Tibial artery (tissue), 4 donors: ENCODE measurements at places on chromosomes 5 and 9.

- H3K36me3 ChIP-seq, result no peaks in the 10 kb centered on the region
- H3K4me1 ChIP-seq, result no peaks in the 10 kb centered on the region
- H3K27me3 ChIP-seq, result peaks cover 7% of the 10 kb centered on the region
- no peak overlapping the region for H3K27ac ChIP-seq
- no peak for DNase-seq
These were observed 25.3 kb upstream of the COL5A1 start for GRCh38 chr9:134616341-134616740.

DNA sequence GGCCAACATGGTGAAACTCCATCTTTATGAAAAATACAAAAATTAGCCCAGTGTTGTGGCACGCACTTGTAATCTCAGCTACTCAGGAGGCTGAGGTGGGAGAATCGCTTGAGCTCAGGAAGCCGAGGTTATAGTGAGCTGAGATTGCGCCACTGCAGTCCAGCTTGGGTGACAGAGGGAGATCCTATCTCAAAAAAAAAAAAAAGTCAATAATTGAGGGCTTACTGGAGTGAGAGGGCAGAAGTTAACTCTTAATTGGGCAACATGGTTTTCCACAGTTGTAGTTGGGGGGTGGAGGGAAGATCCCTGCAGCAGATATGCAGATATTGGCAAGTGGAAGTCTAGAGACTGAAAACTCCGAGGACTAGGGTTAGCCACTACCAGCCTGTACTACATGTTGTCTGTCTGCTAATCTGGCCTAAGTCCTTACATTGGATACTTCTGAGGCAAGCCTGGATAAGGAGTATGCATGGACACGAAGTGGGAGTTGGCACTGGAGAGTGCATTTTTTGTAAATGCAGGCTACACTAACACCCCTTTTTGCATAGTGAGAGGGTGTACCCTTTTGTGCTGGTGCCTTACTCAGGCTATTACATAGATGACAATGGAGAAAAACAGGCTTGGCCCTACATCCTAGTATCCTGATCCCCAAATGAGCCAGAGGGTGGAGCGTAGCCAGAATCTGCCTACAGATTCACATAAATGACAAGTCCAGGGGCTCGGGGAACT lies 89.0 kb upstream of the NIPBL start:
- H3K27ac ChIP-seq, result no peak overlapping the region
- DNase-seq, result no peak
- H3K4me1 ChIP-seq, result no peaks in the 10 kb centered on the region
- H3K36me3 ChIP-seq, result no peaks in the 10 kb centered on the region
- H3K4me3 ChIP-seq, result no peak overlapping the region

DNA sequence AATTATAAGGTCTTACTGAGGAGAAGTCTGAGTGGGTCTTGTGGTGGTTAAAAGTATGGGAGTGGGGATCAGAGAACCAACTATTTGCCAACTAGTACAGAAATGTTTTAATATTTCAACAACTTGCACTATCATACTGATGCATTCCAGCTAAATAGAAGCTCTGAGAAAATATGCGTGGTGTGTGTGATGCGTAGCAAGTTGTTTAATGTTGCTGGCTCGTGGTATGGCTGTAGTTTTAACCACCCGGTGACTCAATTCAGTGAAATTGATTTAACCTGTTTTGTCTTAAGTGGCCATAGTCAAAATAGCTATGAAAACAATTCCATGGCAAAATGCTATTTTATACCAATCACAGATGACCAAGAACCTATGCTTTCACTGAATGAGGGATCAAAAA lies 176.5 kb upstream of the SLC24A2 start:
- DNase-seq, result no peak
- no peaks in the 10 kb centered on the region for H3K4me1 ChIP-seq
- H3K36me3 ChIP-seq, result no peaks in the 10 kb centered on the region
- H3K27me3 ChIP-seq, result no peaks in the 10 kb centered on the region

DNA sequence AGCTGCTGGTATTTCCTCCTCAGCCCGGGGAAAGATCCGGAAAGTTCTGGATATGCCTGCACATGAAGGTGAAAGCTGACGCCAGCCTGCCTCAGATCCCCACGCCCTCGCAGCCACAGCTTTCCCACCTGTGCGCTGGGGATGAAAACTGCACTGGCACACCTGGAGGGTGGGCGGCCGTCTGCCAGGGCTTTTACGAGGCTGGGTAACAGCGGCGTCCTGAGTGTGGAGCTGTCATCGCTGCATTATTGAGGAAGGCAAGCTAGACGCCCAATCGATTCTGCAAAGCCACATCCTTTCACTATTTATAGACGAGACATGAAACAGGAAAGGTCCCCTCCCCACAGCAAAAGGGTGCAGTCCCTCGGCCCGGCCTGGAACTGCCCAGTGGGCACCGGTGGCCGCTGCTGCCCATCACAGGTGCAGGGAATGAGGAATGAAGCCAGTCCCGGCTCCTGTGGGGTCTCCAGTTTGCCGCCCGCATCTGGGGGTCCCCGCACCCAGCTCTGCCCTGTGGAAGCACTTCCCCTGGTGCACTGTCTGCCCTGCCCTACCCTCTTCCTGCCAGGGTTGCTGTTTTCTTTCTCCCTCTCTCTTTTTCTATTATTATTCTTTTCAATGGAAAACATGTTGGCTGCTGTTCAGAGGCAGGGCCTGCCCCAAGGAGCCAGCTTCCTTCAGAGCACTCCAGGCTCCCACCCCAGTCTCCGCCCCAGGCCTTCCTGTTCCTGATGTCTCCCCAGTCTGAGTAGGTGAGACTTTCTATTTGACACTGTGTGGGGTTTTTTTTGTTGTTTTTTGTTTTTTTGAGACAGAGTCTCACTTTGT lies 7.0 kb downstream of the NOTCH1 start:
- H3K36me3 ChIP-seq, result peaks cover 43% of the 10 kb centered on the region
- H3K4me3 ChIP-seq, result no peak overlapping the region
- no peaks in the 10 kb centered on the region for H3K27me3 ChIP-seq

GRCh38 chr9:94034511-94034910 lies 49.8 kb upstream of the PTPDC1 start:
- no peaks in the 10 kb centered on the region for H3K36me3 ChIP-seq
- H3K27me3 ChIP-seq, result no peaks in the 10 kb centered on the region
- no peak overlapping the region for H3K27ac ChIP-seq
- peaks cover 14% of the 10 kb centered on the region for H3K4me1 ChIP-seq
- no peak overlapping the region for H3K4me3 ChIP-seq
- DNase-seq, result no peak

GRCh38 chr5:115241881-115242642 lies 20.6 kb downstream of the PGGT1B start:
- H3K27ac ChIP-seq, result no peak overlapping the region
- H3K36me3 ChIP-seq, result peaks cover 7% of the 10 kb centered on the region
- no peaks in the 10 kb centered on the region for H3K27me3 ChIP-seq
- peaks cover 7% of the 10 kb centered on the region for H3K4me1 ChIP-seq
- no peak for DNase-seq
- H3K4me3 ChIP-seq, result no peak overlapping the region

DNA sequence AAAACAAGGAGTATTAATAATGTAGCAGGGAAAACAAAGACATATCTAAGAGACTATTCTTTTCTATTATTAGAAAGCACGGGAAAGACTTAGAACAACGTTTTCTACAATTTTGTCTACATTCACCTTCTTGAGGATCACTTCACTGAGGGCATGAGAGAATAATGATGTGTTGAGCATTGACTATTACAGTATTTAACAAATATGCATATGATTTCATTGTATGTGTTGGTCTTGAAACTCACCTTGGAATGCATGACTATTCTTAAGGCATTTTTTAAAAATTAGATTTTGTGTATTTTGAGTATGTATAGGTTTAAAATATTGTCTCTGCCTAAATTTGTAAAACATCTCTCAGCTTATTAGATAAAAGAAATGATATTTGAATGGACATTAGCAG lies 1.2 kb downstream of the FSD1L start:
- H3K4me3 ChIP-seq, result peak overlapping the region; percentile 96
- H3K27ac ChIP-seq, result peak overlapping the region; percentile 80
- H3K36me3 ChIP-seq, result no peaks in the 10 kb centered on the region
- H3K27me3 ChIP-seq, result no peaks in the 10 kb centered on the region

DNA sequence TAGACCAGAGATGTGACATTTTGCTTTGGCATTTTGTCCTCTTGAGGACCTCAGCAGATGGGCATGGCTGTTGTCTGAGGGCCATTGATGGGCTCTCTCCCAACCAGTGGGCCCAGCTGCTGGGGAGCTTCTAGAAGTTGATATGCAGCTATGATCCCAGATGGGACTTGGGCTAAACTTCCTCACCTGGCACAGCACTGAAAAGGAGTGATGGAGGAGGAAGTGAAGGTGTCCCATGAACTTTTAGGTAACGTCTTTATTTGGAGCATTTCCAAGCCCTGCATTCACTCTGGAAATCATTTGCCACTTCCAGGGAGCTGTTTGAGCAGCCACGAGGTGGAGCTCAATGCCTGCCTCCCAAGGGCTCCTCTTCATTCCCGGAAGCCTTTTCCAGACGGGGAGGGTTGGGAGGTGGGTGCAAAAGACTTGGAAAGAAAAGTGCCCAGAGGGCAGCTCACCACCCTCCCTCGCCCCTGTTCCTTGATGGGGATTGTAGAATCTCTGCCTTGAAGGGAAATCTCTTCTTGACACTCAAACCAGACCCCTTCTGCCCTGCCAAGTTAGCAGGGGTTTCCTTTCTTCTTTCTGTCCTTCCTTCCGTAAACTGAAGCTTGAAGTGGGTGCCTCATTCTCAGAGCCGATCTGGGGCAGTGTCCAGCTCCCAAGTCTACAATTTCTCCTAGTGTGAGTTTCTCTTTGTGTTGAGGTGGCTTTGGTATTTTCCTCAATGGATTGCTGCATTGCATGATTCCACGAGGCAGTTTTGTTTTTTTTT lies 18.1 kb upstream of the NEUROG1 start:
- H3K4me3 ChIP-seq, result no peak overlapping the region
- H3K4me1 ChIP-seq, result no peaks in the 10 kb centered on the region
- H3K27ac ChIP-seq, result no peak overlapping the region
- H3K27me3 ChIP-seq, result no peaks in the 10 kb centered on the region
- DNase-seq, result no peak
- no peaks in the 10 kb centered on the region for H3K36me3 ChIP-seq

DNA sequence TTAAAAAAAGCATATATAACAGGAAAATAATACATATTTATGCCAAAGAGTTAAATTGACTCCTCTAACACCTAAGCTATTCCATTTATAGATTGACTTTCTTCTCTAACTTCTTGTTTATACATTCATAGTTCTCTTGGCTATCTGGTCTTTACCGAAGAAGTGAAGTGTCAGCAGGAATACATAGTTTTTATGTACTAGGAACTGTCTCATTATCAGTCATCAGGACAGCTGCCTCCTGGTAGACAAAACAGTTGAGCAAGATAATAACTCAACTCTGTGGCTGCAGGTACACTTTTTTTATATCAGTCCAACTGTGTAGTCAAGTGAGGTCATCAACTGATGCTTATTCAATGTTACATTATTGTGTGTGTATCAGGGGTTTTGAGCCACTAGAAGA lies 1436.0 kb upstream of the NUDT12 start:
- H3K27me3 ChIP-seq, result no peaks in the 10 kb centered on the region
- H3K4me1 ChIP-seq, result no peaks in the 10 kb centered on the region
- H3K4me3 ChIP-seq, result no peak overlapping the region

GRCh38 chr5:165627548-165628170 lies 2122.2 kb downstream of the MAT2B start:
- H3K4me3 ChIP-seq, result no peak overlapping the region
- no peaks in the 10 kb centered on the region for H3K27me3 ChIP-seq
- no peak for DNase-seq
- no peaks in the 10 kb centered on the region for H3K4me1 ChIP-seq
- H3K36me3 ChIP-seq, result no peaks in the 10 kb centered on the region

DNA sequence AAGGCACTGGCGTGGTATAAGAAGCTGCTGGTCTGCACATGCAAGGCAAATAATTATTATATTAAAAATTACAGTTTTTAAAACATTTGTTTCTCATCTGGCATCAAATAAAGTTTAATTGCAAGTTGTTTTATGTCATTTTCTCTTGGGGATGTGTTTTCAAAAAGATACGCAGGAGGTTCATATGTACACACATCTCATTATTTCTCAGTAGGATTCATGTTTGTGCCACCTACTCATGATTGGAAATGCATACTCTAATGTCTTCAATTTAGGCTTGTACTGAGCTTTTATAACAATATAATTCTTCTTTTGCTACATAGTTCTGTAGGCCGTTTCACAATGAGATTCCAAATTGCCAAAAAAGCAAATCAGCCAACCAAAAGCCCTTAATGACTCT lies 244.2 kb upstream of the MEF2C start:
- H3K36me3 ChIP-seq, result no peaks in the 10 kb centered on the region
- H3K27me3 ChIP-seq, result no peaks in the 10 kb centered on the region
- H3K27ac ChIP-seq, result no peak overlapping the region
- no peaks in the 10 kb centered on the region for H3K4me1 ChIP-seq
- H3K4me3 ChIP-seq, result no peak overlapping the region

GRCh38 chr9:37984672-37985611 lies 81.0 kb upstream of the SLC25A51 start:
- no peak for DNase-seq
- H3K4me1 ChIP-seq, result peaks cover 4% of the 10 kb centered on the region
- no peaks in the 10 kb centered on the region for H3K36me3 ChIP-seq
- H3K4me3 ChIP-seq, result no peak overlapping the region
- no peaks in the 10 kb centered on the region for H3K27me3 ChIP-seq

DNA sequence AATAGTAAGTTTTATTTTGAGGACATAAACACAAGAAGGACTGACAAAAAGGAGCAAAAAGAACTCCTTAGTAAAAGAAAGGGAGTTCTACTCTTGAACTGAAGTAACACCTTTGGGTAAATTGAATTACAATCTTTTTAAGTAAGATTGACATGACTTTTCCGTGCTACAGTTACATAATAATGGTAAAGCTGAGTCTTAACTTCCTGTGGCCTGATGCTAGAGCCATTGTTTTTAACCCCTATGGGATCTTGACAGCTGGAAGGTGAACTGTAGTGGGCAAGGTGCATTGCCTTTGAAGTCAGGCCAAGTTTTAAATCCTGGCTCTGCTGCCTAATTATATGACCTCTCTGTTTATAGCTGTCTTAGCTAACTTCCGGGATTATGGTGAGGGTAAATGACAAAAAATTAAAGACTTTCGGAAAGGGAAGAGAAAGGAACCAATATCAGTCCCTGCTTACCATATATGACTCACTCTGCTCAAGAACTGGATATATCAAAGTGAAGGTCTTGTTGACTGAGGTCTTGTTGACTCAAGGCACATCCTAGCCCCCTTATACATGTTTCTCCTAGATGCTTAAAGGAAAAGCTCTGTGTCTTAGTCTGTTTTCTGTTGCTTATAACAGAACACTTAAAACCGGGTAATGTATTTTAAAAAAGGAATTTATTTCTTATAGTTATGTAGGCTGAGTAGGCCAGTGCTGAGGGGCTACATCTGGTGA lies 6.8 kb downstream of the HSD17B4 start:
- H3K4me3 ChIP-seq, result no peak overlapping the region
- H3K4me1 ChIP-seq, result peaks cover 15% of the 10 kb centered on the region
- no peak overlapping the region for H3K27ac ChIP-seq
- no peaks in the 10 kb centered on the region for H3K27me3 ChIP-seq

- H3K36me3 ChIP-seq, result peaks cover 3% of the 10 kb centered on the region
- no peak for DNase-seq
- no peak overlapping the region for H3K27ac ChIP-seq
- no peaks in the 10 kb centered on the region for H3K4me1 ChIP-seq
- H3K4me3 ChIP-seq, result no peak overlapping the region
These were observed 272.8 kb downstream of the DENND1A start for GRCh38 chr9:123657099-123657498.
